ENCODE measurements at places on chromosomes 5 and 9. TPM values are rescaled to one million over a fixed set of nuclear protein-coding genes. Genes with fewer than 3 reads are reported as not detected.

The RPL35 gene
- total RNA-seq: 1,710 TPM

The KCNMB1 gene
- 0.21 TPM for total RNA-seq

The PCDHGB1 gene
- 5.6 TPM for total RNA-seq

The TMEM252 gene
- total RNA-seq: not detected

The FTMT gene
- not detected for total RNA-seq

- peak within 1 kb of the TSS; percentile 82 for H3K4me3 ChIP-seq
- no peaks in the 10 kb centered on the region for H3K36me3 ChIP-seq
- H3K27me3 ChIP-seq: peaks cover 24% of the 10 kb centered on the region
- DNase-seq: peak; percentile 70
Measured at GRCh38 chr5:33891788-33892619, at the start of gene ADAMTS12. Gene ADAMTS12, minus strand, starts transcription at chr5:33891990. Its CDS starts 134 bp downstream, at chr5:33891856.

DNA sequence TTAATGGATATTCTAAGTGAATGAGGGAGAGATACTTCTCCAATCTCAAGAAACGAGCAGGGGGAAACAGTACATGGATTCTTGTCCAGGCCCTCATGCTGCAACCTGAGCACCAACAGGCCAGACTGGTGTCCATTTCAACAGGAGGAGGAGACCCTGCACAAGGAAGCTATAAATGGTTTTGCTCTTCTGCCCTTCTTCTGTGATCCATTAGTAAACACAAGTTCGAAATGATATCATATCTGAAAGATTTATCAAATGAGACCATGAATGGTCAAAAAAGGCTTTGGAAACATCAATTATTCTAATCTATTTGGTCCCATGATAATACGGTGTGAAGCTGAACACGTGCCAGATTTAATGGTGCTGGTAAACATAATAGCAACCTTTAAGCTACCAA lies 109.8 kb downstream of the NR6A1 start:
- no peaks in the 10 kb centered on the region for H3K27me3 ChIP-seq
- no peaks in the 10 kb centered on the region for H3K36me3 ChIP-seq
- H3K4me1 ChIP-seq: peaks cover 49% of the 10 kb centered on the region
- peak overlapping the region; percentile 89 for H3K27ac ChIP-seq
- no peak for DNase-seq

GRCh38 chr5:157744051-157745011 lies 819 bp downstream of the LSM11 start:
- DNase-seq: peak; percentile 24
- H3K27me3 ChIP-seq: peaks cover 20% of the 10 kb centered on the region
- peaks cover 8% of the 10 kb centered on the region for H3K36me3 ChIP-seq
- peak overlapping the region; percentile 93 for H3K4me3 ChIP-seq

DNA sequence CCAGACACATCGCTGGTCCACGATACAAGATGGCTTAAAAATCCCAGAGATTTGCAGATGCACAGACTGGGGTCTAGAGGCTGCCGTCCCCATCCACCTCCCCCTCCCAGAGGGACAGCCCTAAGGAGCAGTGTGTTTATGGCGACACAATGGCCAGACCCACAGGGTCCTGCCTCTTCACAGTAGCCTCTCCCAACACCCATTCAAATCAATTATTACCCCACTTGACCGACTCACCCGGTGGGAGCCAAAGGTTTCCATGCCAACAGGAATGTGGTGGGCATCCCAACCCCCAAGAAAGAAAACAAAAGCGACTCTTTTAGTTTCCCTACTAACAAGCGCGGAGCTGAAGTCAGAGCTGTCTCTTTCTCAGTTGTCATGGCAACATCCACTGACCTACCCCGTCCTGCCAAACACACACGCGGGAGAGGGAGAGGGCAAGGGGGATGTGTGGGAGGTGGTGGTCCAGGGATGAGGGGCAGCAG lies 209.0 kb downstream of the TTLL11 start:
- H3K27me3 ChIP-seq: no peaks in the 10 kb centered on the region
- no peak overlapping the region for H3K4me3 ChIP-seq
- H3K36me3 ChIP-seq: no peaks in the 10 kb centered on the region
- H3K27ac ChIP-seq: no peak overlapping the region

DNA sequence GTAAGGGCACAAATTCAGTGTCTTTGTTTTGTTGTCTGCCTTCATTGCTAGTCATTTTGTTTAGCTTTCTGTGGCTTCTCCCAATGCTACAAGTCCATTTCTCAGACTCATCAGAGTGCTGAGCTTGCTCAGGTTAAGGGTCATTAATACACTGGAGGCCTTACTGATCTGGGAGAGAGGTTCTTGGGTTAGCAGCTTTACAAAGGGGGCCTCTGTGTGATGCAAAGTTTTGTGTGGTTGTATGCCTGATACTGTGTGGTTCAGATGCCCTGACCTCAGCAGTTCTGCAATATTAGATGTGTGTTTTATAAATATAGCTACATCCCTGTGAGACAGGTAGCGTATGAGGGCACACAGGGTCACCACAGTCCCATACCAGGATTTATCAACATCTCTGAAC lies 34.8 kb upstream of the SMARCA2 start:
- peaks cover 4% of the 10 kb centered on the region for H3K4me1 ChIP-seq
- no peak for DNase-seq
- H3K4me3 ChIP-seq: no peak overlapping the region
- no peak overlapping the region for H3K27ac ChIP-seq
- H3K36me3 ChIP-seq: no peaks in the 10 kb centered on the region

DNA sequence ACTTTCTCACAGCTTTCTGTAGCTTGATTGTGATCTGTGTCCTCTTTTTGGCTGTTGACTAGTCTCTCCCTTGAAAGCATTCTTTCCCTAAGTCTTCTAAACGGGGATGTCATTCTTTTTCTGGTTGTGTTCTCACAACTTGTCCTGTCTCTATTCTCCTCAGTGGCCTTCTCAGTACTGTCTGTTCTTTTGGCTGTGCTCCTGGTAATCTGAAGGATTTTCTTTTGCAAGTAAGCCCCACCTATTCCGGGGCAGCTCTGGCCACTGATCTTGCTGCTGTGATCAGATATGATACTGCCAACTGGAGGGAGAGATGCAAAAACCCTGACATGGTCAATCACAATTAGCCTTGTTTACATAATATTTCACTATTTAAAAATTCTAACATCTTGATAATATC lies 172.2 kb downstream of the CDC42SE2 start:
- peaks cover 61% of the 10 kb centered on the region for H3K36me3 ChIP-seq
- H3K4me1 ChIP-seq: no peaks in the 10 kb centered on the region
- H3K27me3 ChIP-seq: no peaks in the 10 kb centered on the region
- no peak overlapping the region for H3K27ac ChIP-seq
- no peak overlapping the region for H3K4me3 ChIP-seq

- DNase-seq: no peak
- H3K4me3 ChIP-seq: no peak overlapping the region
- peaks cover 7% of the 10 kb centered on the region for H3K4me1 ChIP-seq
Measured at GRCh38 chr9:116366241-116366640, 212.7 kb downstream of the PAPPA start.

DNA sequence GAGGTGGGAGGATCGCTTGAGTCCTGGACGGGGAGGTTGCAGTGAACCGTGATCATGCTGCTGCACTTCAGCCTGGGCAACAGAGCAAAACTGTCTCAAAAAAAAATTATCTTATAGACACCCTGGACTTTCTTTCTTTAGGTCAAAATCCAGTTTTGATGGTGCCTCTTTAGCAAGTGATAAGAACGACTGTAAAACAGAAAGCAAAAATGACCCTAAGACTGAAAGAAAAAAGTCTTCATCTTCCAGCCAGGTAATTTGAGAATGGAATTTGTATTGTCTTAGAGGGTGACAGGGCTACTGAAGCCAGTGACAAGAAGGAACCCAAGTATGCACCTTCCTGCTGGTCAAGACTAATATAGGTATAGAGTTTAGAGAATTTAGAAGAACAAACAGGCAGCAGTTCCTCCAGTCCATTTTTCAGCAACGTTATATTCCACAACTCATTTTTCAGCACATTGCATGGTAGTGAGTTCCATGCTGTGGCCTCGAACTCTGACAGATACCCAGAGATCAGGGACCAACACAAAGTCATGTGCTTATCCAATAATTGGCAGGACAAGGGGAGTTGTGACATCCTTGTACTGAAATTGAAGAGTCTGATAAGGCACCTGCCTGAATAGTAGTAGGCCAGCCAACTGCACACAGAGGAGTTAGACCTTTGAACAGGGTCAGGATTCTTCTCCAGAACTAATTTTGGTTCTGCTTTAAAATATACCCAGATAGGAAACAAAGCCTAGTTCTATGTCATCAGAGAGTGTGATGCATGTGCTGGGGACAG lies 46.5 kb downstream of the GRAMD2B start:
- H3K27me3 ChIP-seq: peaks cover 21% of the 10 kb centered on the region
- H3K27ac ChIP-seq: no peak overlapping the region
- H3K4me3 ChIP-seq: no peak overlapping the region
- DNase-seq: no peak
- peaks cover 14% of the 10 kb centered on the region for H3K4me1 ChIP-seq

DNA sequence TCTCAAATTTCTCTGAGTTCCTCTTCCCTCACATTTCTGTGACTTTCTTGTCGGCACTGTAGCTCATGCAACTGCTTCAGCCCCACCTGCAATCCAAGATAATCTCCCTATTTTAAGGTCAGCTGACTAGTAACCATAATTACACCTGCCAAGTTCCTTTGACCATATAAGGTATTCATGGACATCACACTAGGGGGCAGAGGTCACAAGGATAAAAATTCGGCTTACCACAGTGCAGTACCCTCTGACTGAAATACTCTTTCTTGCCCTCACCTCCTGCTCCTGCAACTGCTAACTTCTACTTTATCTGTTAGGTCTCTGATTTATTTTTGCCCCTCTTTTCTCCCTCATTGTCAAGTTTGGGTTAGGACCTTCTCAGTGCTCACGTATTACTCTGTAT lies 144.2 kb downstream of the GDNF start:
- peaks cover 3% of the 10 kb centered on the region for H3K4me1 ChIP-seq
- H3K27me3 ChIP-seq: no peaks in the 10 kb centered on the region
- H3K36me3 ChIP-seq: peaks cover 7% of the 10 kb centered on the region
- no peak for DNase-seq
- no peak overlapping the region for H3K4me3 ChIP-seq

DNA sequence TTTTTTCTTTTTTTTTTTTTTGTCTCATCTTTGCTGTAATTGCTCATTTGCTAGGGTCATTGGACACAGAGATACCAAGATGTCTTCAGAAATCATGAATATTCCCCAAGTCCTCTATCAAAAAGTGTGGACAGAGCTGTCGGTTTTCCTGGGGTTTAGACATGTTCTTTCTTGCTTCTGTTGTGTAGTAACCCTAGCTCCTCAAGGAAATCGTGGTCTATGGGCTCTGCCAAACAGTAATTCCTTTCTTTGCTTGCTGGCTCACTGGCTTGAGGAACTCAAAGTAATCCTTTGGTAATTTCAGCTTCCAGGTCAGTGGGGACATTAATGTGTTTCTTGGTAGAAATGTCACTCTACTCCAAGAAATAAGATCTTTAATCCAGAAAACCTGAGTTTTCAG lies 101.7 kb downstream of the TMC1 start:
- H3K4me3 ChIP-seq: no peak overlapping the region
- peaks cover 3% of the 10 kb centered on the region for H3K36me3 ChIP-seq
- H3K27ac ChIP-seq: no peak overlapping the region
- peaks cover 11% of the 10 kb centered on the region for H3K4me1 ChIP-seq
- H3K27me3 ChIP-seq: no peaks in the 10 kb centered on the region

GRCh38 chr5:83988293-83988685 lies 267.6 kb upstream of the HAPLN1 start:
- DNase-seq: no peak
- H3K36me3 ChIP-seq: no peaks in the 10 kb centered on the region
- H3K4me3 ChIP-seq: no peak overlapping the region
- H3K27ac ChIP-seq: no peak overlapping the region

DNA sequence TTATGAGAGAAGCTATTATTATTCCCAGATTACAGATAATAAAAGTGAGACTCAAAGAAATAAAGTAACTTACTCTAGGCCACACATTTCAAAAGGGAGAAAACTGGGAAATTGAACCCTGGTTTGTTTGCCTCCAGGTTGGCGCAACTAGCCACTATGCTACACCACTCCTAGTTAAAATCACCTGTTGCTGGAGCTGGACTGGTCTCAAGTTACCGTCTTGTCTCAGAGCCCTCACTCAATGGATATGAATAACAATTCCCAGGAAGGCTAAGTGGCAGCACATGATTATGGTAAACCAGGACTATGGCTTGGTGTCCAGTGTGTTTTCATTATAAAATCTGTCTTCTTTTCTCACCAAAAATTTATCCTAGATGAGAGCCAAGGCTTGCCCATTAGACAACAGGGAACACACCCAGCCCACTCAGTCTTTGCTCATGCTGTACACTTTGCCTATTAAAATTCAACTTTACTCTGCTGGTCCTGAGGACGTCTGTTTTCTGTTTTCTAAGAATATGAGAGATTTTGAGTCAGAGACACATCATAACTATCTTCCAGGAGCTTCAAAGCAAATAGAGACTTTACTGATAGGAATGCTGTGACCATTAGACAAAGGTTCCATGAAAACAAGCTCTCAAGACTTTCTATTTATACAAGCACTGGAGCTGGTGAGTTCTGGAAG lies 58.1 kb downstream of the ADRB2 start:
- no peak overlapping the region for H3K4me3 ChIP-seq
- peaks cover 15% of the 10 kb centered on the region for H3K4me1 ChIP-seq
- no peaks in the 10 kb centered on the region for H3K36me3 ChIP-seq
- no peaks in the 10 kb centered on the region for H3K27me3 ChIP-seq

DNA sequence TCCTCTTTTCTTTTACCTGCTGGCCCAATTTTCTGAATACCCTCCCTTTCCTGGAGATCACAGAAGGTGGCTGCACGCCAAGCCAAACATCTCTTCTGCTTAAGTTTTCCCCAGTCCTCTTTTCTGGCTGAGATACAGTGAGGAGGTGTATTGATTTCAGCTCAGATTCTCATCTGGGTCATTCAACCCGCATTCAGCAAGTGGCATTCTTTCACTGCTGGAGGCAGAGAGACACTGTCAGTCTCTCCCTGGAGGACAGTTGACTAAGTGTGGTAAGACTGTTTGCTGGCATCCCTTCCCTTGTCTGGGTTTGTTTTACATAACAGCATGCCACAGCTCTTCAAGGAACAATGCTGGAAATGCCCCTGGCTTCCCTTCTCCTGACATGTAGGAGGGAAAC lies 60.5 kb downstream of the GABRG2 start:
- no peaks in the 10 kb centered on the region for H3K36me3 ChIP-seq
- H3K27ac ChIP-seq: peak overlapping the region; percentile 76
- DNase-seq: peak; percentile 32

- H3K4me3 ChIP-seq: no peak overlapping the region
- H3K4me1 ChIP-seq: peaks cover 38% of the 10 kb centered on the region
- peaks cover 52% of the 10 kb centered on the region for H3K27me3 ChIP-seq
- H3K36me3 ChIP-seq: peaks cover 25% of the 10 kb centered on the region
- DNase-seq: no peak
Measured at GRCh38 chr5:54882101-54882500, 103.3 kb downstream of the ESM1 start.

- no peaks in the 10 kb centered on the region for H3K27me3 ChIP-seq
- peak overlapping the region; percentile 97 for H3K27ac ChIP-seq
- no peak for DNase-seq
- H3K4me1 ChIP-seq: peaks cover 44% of the 10 kb centered on the region
- peaks cover 20% of the 10 kb centered on the region for H3K36me3 ChIP-seq
- H3K4me3 ChIP-seq: peak overlapping the region; percentile 100
Measured at GRCh38 chr5:138541511-138542179, 1.4 kb downstream of the ETF1 start.

- H3K27ac ChIP-seq: peak overlapping the region; percentile 96
- no peaks in the 10 kb centered on the region for H3K27me3 ChIP-seq
- H3K4me1 ChIP-seq: peaks cover 95% of the 10 kb centered on the region
- H3K36me3 ChIP-seq: peaks cover 6% of the 10 kb centered on the region
- DNase-seq: no peak
Measured at GRCh38 chr9:38018241-38018957, 50.6 kb downstream of the SHB start.

All from WTC11 (cell line).